ENCODE measurements at places on chromosomes 5 and 9. TPM values are rescaled to one million over a fixed set of nuclear protein-coding genes. Genes with fewer than 3 reads are reported as not detected.

CEL gene
- under 0.01 TPM for total RNA-seq

ACOT12 gene
- not detected for total RNA-seq

MAPKAP1 gene
- 122 TPM for total RNA-seq

ADAMTS2 gene
- 18.3 TPM for total RNA-seq

ENTPD2 gene
- total RNA-seq: not detected

KIAA0825 gene
- total RNA-seq: 3.9 TPM

MARVELD2 gene
- 0.54 TPM for total RNA-seq

AQP7 gene
- total RNA-seq: 0.28 TPM

OR2V1 gene
- not detected for total RNA-seq

ZNF474 gene
- 0.56 TPM for total RNA-seq

DNA sequence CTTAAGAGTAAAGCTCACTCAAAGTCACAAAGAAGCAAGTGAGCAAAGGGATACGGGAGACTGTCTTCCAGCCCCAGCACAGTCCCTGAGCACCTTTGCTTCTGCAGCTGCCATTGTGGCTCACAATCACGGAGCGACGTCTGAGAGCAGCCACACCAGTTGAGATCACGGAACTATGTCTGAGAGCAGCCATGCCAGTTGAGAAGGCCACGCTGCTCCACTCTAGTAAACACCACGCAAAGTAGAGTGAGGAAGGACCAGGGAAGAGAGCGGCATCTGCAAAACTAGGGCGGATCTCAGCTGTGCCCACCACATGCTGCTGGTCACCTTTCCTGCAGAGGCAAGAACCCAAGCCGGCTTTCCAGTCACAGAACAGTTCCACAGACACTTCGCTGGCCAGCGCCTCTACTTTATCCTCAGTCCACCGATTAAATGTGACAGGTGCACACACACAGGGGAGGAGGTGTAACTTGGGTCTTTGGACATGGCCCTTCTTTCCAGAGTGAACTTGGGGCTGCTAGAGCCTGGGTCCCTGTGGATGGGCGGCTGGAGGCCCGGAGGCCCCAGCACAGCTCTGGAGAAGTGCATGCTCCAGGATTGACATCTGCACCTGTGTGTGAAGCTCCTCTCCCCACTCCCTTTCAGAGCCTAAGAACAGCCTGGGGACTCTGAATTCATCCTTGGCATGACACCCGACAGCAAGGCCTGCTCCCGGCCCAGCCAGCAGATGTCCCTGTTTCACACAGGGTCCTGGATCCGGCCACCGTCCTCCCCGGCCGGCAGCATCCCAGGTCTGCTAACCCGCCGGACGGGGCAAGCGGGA, 324.9 kb upstream of the IRX4 start:
- DNase-seq: no peak

GRCh38 chr9:38765101-38765500, 45.2 kb upstream of the FAM240B start:
- no peak for DNase-seq

GRCh38 chr9:71552480-71552879, 215.8 kb downstream of the CEMIP2 start:
- no peak for DNase-seq

- DNase-seq: no peak
Observed at GRCh38 chr9:134621558-134622110, 20.0 kb upstream of the COL5A1 start.

GRCh38 chr9:84478996-84479395, 138.4 kb upstream of the SLC28A3 start:
- no peak for DNase-seq

- no peak for DNase-seq
Observed at GRCh38 chr5:99878830-99879229, 656.3 kb upstream of the FAM174A start.

DNA sequence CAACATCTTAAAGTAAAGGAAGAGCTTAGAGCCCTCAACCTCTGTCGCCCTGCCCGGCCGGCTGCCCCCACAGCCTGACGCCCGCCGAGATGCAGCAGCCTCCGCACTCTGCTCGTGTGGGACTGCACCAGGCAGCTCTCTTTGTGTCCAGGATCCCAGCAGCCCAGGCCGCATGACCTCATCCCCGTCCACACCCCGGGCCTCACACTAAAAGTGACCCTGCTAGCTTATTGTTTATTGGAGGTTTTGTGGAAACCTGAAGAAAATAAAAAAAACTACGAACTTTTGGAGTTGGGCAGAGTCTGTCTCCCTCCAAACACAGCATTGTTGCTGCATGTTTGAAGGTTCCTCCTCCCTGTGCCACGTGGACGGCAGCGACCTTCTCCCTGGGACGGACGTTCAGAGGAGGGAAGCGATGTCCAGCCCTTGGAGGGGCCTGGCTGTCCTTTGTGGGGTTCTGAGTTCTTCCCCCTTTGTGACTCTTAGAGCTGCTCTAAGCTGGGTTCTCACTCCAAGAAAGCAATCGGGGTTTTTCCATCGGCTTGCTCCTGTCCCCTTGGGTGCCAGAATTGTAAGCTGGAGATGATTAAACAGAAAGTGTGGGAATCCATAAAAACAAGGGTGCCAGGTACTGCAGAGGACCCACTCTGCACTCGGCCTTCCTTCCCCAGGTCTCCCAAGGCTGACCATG, 103.5 kb upstream of the COL5A1 start:
- DNase-seq: no peak

GRCh38 chr9:134352247-134352933, 26.1 kb downstream of the RXRA start:
- DNase-seq: no peak

DNA sequence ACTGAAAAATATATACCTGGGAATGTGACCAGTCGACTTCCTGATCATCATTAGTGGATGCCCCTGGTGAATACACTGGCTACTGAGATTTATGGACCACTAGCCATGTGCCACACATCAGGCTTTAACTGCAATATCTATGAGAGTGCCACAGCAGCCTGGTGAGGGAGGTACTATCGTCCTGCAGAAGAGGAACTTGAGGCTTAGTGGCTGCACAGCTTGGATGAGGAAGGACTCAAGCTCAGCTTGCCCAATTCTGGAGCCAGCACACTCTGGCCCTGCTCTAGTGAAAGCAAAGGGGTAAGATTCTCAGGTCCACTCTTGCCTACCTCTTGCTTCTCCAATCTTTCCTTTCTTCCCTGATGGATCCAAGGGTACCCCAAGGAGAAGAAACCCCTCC, 129.3 kb downstream of the ENTREP1 start:
- DNase-seq: no peak

DNA sequence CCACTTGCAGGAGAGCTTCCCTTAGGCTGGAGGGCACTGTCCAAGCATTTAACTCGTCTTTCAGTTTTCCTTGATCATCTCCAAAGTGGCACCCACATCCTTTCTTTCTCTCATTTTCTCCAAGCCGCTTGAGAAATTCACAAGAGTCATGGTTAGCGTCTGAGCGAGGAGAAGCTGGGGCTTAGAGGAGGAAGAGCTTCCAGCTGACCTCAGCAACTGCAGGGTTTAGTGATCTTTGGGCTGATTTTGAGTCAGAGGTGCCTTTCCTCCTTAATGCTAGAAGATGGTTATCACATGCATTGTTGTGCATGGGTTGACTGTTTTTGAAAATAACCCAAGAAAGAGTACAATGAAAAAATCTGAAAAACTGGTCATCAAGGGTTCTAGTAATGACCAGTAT, 134.7 kb downstream of the GADD45G start:
- no peak for DNase-seq

DNA sequence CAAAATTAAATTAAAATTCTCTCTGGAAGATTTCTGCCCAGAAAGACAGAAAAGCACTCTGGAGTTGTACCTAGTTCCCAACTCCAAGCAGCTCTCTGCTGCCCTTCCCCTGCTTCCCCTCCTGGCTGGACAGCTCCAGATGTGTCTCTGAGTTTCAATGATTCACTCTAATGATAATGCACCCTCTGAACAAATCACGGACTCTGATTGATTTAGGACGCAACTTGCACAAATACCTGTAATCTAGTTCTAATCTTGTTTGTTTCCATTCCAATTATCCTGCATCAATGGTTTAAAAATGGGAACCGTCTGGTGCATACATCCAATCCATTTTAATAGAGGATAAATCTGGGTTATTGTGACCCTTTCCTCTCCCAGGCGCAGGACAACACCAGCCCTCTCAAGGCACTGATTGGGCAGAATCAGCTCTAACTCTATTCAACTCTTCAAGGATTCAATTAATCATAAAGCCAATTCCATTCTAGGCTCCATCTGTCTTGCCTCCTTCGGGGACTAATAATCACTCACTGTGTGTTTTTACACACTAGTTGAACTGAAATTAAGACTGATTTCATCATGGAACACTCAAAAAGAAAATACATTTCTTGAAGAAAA, 111.2 kb upstream of the LRRTM2 start:
- DNase-seq: no peak

GRCh38 chr9:33867747-33868439, 50.9 kb downstream of the UBE2R2 start:
- DNase-seq: no peak

DNA sequence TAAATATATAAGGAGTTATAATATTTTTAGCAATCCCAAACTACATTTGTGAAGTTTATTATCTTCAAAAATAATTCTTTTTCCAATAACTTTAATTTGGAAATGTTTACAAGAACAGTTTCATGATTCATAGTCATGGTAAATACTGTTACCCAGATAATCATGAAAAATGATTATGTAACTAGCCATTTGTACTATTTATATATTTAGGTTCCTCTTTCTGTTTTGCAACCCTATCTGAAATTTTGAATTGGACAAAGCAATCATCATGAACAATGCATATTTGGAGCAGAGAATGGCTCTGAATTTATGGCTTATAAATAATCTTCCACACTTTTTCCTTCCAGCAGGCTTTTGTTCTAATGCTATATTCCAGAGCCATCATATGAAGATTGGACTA, 499.7 kb downstream of the SLCO4C1 start:
- DNase-seq: no peak

DNA sequence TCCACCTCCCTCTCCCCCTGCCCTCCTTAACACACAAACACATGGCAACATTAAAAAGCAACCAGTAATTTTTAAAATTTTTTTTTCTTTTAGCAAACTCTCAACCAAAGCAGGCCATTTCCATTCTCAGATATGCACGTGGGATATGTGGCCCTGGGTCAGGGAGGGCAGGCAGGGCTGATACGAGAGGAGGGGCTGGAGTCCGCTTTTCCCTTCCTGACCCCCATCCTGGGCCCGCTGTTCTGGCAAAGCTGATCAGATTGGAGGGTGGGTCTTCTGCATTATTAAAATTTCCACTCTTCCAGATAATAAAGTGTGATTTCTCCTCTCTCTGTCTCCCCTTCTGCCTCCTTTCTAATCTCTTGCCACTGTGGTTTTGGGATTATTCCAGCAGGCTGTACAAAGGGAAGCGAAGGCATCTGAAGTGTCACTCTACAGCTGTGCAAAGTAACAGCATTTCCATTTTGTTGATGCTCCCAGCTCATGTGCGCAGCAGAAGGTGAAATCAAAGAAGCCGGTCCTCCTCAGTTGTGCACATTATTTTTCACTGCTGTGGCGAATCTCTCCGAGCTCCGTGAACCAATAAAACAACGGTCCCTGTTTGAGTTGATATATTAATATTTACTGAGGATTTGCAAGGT, 12.0 kb downstream of the IRX1 start:
- DNase-seq: no peak

- DNase-seq: no peak
Observed at GRCh38 chr5:88646866-88647265, 236.1 kb downstream of the MEF2C start.

- DNase-seq: no peak
Observed at GRCh38 chr5:132019857-132020555, 8.5 kb upstream of the ACSL6 start.

DNA sequence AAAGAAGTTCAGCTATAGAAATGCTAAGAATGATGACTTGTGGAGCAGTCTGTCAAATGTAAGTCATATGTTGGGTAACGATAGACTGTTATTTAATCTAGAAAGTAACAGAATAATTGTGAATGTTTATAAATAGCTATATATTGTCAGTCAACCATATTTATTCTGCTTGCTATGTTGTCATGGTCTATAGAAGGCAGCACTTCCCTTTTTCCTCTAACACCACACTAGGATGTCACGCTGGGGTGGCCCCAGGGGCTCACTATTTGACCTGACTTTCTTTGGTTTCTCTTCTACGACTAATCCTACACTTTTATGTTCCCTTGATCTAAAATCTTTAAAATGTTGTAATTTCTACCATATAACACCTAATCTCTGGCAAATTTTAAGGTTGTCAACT, 20.5 kb downstream of the ERAP2 start:
- DNase-seq: no peak

GRCh38 chr9:34496149-34496712, 26.6 kb downstream of the ENHO start:
- DNase-seq: no peak

- no peak for DNase-seq
Observed at GRCh38 chr5:155750571-155750970, 576.4 kb upstream of the SGCD start.

GRCh38 chr9:89448381-89448780, 49.5 kb downstream of the SEMA4D start:
- DNase-seq: no peak

DNA sequence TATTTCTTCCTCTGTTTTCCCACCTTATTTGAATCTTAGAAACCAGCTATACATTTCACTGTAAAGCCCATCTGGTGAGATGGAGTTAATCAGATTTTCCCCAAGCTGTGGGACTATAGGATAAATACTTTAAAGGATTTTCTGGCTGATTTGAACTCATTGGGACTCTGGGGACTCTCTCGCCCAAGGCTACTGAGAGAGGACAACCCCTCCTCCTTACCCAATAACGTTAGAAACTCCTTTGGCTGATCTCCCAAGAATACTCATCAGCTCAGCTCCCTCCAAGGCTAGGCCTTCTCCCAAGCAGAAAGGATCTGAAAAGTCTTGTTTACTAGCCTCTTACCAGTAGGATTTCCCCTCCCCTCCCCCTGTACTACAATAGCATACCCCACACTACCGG, 1.5 kb upstream of the GLRA1 start:
- DNase-seq: no peak

- no peak for DNase-seq
Observed at GRCh38 chr9:79395755-79396154, 176.0 kb upstream of the TLE4 start.

DNA sequence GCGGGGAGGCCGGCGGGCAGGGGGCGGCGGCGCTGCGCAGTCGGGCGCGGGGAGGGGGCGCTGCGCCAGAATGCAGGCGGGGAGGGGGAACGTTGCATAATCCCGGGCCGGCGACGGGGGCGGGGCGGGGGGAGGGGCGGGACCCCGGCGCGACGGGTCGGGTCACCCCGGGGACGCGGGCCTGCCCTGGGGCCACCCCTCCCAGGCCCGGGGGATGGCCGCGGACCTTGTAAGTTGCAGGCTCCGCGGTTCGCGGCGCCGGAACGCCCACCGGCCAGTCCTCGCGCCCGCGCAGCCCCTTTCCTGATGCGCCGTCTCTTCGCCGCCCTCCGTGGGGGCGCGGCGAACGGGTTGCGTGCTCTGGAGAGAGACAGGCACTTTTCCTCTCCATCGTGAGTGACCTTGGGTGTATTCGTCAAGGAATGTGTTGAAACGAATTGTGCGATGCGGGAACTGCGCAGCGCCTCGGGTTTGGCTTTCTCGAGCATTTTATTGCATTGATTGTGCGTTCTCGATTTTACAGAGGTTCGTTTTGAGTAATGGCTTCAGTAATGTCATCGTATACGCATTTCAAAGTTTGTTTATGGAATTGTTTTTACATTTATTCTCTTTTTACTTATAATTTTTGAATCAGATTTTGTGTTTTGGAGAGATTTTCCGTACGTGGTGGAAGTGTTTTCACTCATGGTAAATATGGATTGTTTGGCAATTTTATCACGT, 802 bp downstream of the SPIN1 start:
- DNase-seq: peak; percentile 76

Data from IMR-90 (cell line).